ENCODE measurements at places on chromosomes 6 and 20. TPM values are rescaled to one million over a fixed set of nuclear protein-coding genes. Genes with fewer than 3 reads are reported as not detected.

MAP7 gene
- 21.5 TPM for total RNA-seq

SLC32A1 gene
- total RNA-seq: not detected

CYP24A1 gene
- 15.5 TPM for total RNA-seq

FNDC1 gene
- total RNA-seq: not detected

DLGAP4 gene
- 15.3 TPM for total RNA-seq
